ENCODE measurements at places on chromosomes 7 and 10. TPM values are rescaled to one million over a fixed set of nuclear protein-coding genes. Genes with fewer than 3 reads are reported as not detected.

DNA sequence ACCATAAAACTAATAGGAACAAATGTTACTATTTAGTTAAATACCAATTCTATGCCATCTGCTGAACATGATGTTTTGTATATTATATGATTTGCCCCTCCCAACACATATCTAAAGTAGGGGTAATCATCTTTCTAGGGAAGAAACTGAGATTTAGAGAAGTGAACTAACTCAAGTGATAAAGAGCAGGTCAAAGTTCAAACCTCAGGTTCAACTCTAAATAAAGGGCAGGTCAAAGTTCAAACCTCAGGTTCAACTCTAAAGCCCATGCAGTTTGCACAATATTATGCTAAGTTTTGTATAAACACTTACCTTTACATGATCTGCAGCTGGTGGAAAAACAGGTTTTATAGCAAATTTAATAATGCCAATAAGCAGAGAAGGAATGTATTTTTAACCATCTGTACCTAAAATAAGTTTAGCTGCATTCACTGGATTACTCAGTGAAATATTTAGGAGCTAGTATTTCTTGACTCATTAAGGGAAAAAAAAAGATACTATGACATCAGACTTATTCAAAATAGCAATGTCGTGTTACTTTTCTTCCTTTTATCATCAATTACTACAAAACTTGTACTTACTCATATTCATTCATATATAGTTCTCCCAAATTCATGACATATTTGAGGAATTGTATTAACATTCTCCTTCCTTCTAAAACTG lies 1194.3 kb upstream of the CELF2 start:
- H3K4me3 ChIP-seq: no peak overlapping the region
- H3K4me1 ChIP-seq: no peaks in the 10 kb centered on the region
- H3K27me3 ChIP-seq: peaks cover 5% of the 10 kb centered on the region
- H3K27ac ChIP-seq: no peak overlapping the region
- no peaks in the 10 kb centered on the region for H3K36me3 ChIP-seq
- DNase-seq: no peak

- peaks cover 24% of the 10 kb centered on the region for H3K36me3 ChIP-seq
- no peaks in the 10 kb centered on the region for H3K27me3 ChIP-seq
Observed at GRCh38 chr7:5203183-5203537, 13.1 kb downstream of the WIPI2 start.

- no peaks in the 10 kb centered on the region for H3K36me3 ChIP-seq
- H3K27me3 ChIP-seq: peaks cover 16% of the 10 kb centered on the region
- no peak overlapping the region for H3K4me3 ChIP-seq
- DNase-seq: no peak
- H3K4me1 ChIP-seq: no peaks in the 10 kb centered on the region
Observed at GRCh38 chr7:32659853-32660252, 164.6 kb downstream of the AVL9 start.

The SORCS3 gene
- total RNA-seq: not detected

The UTF1 gene
- total RNA-seq: not detected

DNA sequence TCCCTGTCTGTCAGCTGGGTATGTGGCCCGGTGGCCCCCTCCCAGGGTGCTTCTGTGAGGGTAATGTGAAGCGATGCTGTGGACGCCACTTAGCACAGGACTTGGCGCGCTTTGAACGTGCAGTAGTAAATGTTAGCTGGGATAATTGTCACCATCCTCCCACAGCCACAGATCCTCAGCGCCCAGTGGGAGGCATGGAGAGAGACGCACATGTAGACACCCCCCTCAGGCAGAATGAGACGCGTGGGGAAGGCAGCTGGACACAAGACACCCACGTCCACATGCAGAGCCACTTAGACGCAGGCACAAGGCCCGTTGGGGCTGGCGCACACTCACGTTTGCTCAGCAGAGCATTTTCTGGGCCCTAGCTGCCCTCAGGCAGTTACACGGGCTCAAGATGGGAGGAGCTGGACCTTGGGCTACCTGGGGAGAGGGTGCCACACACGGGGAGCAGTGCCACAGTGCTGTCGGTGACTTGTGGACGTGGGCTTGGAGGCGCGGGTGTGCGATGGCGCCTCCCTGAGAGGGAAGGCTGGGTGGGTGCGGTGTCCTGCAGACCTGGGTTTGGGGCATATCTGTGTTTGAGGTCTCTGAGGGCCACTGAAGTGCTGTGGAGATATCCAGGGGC lies 26.4 kb downstream of the ADCYAP1R1 start:
- H3K4me3 ChIP-seq: no peak overlapping the region
- H3K36me3 ChIP-seq: no peaks in the 10 kb centered on the region
- peaks cover 2% of the 10 kb centered on the region for H3K27me3 ChIP-seq
- peaks cover 2% of the 10 kb centered on the region for H3K4me1 ChIP-seq

- no peaks in the 10 kb centered on the region for H3K36me3 ChIP-seq
- DNase-seq: no peak
- peaks cover 5% of the 10 kb centered on the region for H3K27me3 ChIP-seq
- no peak overlapping the region for H3K4me3 ChIP-seq
- H3K27ac ChIP-seq: no peak overlapping the region
- H3K4me1 ChIP-seq: peaks cover 59% of the 10 kb centered on the region
Observed at GRCh38 chr10:119308551-119309422, 101.4 kb downstream of the GRK5 start.

DNA sequence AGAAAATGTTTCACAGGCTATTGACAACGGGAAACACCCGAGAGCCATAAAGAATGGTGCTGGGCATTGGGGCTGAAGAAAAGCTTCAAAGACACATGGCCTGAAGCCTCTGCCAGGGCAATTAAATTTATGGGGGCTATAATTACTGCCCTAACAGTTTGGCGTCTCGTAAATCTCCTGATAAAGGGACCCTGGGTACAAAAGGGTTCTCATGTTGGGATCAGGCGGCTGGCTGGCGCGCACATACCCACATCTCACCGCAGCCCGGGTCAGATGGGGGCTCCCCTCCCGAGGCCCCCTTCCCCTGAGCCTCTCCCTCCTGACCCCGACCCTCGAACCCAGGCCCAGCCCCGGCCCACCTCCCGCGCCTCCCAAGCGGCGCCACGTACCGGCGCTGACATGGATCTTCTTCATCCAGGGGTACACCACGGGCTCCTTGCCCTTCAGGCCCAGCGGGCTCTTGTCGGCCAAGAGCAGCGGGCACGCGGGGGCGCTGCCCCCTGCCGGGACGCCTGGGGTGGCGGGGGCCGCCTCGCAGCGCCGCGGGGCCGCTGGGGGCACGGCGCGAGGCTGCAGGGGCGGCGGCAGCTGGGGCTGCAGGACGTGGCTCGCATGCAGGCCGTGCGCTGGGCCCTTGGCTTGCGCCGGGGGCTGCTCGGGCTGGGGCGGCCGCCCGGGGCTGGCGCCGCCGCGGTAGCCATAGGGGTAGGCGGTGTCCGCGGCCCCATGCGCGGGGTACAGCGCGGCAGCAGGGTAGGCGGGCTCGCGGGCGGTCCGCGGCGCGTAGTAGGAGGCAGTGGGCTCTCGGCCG lies 623 bp downstream of the HOXA4 start:
- DNase-seq: no peak
- H3K36me3 ChIP-seq: no peaks in the 10 kb centered on the region
- no peak overlapping the region for H3K4me3 ChIP-seq
- H3K4me1 ChIP-seq: peaks cover 12% of the 10 kb centered on the region

DNA sequence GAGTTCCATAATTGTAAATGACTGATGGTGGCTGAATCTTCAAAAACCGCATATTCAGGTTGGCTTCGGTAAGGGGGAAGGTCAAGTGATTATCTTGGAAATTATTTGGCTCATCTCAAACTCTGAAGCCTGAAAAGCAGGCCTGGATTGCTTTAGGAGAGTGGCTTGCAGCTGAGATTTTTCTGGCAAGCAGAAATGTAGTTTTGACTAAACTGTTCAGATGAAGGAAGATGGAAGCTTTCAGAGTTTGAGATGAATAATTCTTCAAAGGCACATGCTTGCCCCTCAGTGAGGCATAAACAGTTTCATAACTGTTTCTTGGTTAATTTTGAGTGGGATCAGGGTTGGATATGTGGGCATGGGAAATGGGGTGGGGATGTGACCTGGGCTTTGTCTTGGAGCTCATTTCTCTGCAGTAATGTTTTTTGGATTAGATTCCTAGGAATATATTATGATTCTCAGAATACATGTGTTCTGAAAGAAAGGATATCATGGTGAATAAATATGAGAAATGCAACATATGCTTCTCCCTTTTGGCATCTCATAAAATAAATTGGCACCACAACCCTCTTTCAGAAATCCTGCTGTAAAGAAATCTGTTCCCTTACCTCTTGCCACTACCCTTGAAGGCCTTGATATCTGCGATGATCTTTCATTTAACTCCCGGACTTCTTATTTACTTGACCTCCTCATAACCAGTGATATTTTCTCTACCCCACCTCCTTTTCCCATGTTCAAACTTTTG lies 469.2 kb downstream of the ADRA2A start:
- no peaks in the 10 kb centered on the region for H3K27me3 ChIP-seq
- DNase-seq: no peak
- no peak overlapping the region for H3K4me3 ChIP-seq
- no peaks in the 10 kb centered on the region for H3K36me3 ChIP-seq
- H3K4me1 ChIP-seq: no peaks in the 10 kb centered on the region

The OR6V1 gene
- total RNA-seq: not detected

The CYP3A4 gene
- total RNA-seq: not detected

DNA sequence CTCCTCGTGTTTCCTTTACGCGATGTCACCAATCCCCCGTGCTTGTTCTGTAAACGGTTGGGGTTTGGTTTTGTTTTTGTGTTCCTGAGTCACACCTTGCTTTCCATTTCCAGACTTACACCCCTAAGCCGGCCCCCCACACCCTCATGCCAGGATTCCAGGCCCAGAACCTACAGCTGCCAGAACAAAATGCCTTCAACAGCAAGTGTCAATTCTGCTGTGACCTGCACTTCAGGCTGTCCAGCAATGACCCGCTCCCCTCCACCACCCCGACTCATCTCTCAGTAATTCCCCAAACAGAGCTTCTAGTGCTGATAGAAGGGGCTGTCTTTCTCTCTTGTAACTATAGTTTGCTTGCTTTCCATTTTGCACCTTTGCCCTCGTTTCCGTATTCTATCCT lies 722.1 kb upstream of the CELF2 start:
- H3K4me3 ChIP-seq: no peak overlapping the region
- H3K27me3 ChIP-seq: no peaks in the 10 kb centered on the region
- no peaks in the 10 kb centered on the region for H3K36me3 ChIP-seq
- H3K4me1 ChIP-seq: no peaks in the 10 kb centered on the region
- no peak for DNase-seq

- no peak overlapping the region for H3K4me3 ChIP-seq
- no peak overlapping the region for H3K27ac ChIP-seq
- DNase-seq: no peak
- H3K4me1 ChIP-seq: no peaks in the 10 kb centered on the region
Observed at GRCh38 chr7:106231856-106232490, 52.8 kb downstream of the NAMPT start.

DNA sequence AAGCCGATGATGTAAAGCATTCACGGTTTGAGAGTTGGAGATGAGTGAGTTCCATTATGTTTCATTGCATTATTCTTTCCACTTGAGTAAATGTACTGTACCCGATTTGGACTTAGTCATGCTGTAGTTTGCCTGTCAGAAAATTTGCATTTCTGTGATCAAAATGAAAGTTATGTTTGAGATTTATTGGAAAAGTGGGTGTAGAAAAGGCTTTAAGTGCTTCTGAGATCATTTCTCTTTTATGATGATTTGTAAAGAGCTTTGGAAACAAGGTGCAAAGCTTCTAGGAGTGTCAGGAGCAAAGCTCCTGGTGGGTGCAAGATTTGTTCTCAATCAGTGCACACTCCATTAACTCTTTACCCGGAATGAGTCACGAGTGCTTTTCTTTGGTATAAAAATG lies 204.1 kb upstream of the POM121L12 start:
- no peak for DNase-seq
- H3K4me1 ChIP-seq: no peaks in the 10 kb centered on the region
- no peaks in the 10 kb centered on the region for H3K27me3 ChIP-seq
- H3K4me3 ChIP-seq: no peak overlapping the region

DNA sequence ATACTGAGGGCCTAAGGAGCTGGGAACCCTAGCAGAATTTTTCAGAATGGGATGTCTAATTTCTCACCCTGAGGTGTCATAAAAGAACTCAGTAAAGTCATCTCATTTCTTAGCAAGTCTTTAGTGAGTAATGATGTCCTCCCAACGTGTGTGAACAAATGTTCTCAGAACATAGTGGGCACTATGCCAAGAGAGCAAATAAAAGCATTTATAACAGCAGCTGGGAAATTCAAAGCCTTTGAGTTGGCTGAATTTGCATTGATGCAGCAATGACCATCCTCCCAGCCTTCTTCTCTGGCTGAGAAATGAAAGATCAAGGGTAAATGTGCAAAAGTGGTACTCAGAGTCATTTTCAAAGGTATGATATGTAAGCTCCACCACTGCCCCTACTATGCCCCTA lies 109.4 kb downstream of the FAM107B start:
- H3K36me3 ChIP-seq: peaks cover 14% of the 10 kb centered on the region
- peak; percentile 40 for DNase-seq
- H3K27ac ChIP-seq: peak overlapping the region; percentile 56
- H3K27me3 ChIP-seq: no peaks in the 10 kb centered on the region
- peaks cover 45% of the 10 kb centered on the region for H3K4me1 ChIP-seq

- no peaks in the 10 kb centered on the region for H3K27me3 ChIP-seq
- no peak overlapping the region for H3K27ac ChIP-seq
- H3K4me1 ChIP-seq: no peaks in the 10 kb centered on the region
- no peaks in the 10 kb centered on the region for H3K36me3 ChIP-seq
Observed at GRCh38 chr10:2119316-2119715, 382.0 kb upstream of the ADARB2 start.

The NDUFB8 gene
- total RNA-seq: 404 TPM

- no peak for DNase-seq
- H3K4me1 ChIP-seq: no peaks in the 10 kb centered on the region
Observed at GRCh38 chr10:58870070-58870469, 306.4 kb upstream of the PHYHIPL start.
